GM04503 (cell line): ENCODE measurements at places on chromosomes 13 and 19.

DNA sequence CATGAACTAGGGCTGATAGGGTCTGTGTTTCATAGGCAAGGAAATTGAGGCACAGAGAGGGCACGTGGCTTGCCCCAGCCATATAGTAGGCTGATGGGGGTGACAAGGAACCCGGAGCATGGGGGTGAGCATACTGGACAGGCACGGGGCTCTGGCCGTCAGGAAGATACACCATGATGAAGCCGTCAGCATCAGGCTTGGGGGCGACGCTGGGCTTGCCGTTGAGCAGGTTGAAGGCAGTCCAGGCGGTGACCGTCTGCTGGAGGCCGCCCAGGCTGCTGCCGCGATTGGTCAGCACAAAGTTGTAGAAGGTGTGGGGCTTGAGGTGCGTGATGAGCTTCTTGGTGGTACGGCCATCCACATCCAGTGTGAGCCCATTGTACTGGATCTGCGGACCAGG, 119.7 kb downstream of the PTPRS start:
- no peak for DNase-seq

DNA sequence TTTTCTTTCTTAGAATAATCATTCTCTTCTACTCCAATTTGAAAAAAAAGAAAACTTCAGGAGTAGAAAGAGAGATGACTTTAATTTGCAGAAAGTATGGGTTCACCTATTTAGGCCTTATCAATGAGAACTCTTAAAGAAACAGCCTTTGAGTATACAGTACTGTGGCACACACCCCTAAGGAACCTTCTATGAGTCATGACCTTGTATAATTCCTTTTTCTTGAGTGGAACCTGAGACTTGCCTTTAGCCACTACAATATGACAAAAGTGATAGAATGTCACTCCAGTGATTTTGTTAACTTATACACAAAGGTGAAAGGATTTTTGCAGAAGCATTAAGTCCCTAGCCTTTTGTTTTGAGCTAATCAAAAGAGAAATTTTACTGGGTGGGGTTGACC, 58.7 kb downstream of the ITGBL1 start:
- no peak for DNase-seq

- no peak for DNase-seq
Measured at GRCh38 chr13:50970956-50971355, 61.4 kb downstream of the RNASEH2B start.

- DNase-seq, result no peak
Measured at GRCh38 chr13:112160558-112160957, 93.6 kb downstream of the SOX1 start.

DNA sequence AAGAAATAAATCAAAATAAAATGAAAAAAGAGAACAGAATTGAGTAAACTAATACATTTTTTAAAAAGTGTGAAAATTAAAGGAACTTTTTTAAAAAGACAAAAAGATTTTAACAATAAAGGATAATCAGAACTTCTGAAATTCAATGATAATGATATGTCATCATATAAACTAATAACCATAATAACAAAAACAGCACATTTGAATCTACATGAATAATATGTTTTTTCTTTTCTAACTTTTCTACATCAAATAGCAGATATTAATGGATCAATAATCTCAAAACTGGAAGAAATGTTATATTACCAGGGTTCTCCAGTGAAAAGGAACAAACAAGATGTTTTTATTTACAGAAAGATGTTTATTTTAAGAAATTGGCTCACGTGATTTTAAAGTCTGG, 903.3 kb upstream of the MIR17HG start:
- DNase-seq, result no peak

DNA sequence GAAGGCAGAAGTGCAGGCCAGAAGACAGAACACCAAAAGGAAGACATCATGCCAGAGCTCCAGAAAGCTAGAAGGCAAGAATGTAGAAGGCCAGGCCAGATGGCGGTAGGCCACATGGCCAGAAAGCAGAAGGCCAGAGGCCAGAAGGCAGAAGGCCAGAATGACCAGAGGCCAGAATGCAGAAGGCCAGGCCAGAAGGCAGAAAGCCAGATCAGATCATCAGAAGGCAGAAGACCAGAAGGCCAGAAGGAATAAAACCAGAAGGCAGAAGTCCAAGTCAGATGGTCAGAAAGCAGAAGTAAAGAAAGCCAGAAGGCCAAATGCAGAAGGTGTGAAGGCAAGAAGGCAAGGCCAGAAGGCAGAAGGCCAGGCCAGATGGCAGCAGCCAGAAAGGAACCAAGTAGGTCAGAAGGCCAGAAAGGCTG, 185.0 kb downstream of the TUBA3C start:
- no peak for DNase-seq

DNA sequence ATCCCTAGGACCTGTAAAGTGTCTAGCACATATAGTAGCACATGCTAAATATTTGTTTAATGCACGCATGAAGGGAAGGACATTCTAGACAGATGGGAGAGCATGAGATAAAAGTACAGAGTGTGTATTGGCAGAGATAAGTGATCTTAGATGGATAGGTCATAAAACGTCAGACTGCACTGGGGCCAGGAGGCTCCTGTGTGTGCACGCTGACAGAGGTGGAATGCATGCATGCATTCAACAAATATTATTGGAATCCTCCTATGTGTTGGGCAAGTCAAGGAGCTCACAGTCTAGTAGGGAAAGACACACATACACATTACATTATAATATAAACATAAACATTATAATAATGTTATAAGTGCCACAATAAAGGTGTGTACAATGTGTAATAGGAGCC, 73.3 kb downstream of the FGF9 start:
- no peak for DNase-seq

- no peak for DNase-seq
Measured at GRCh38 chr19:58001895-58002369, 688 bp downstream of the ZNF606 start.
